ENCODE measurements at places on chromosomes 13 and 19.

- no peak for DNase-seq
Measured at GRCh38 chr13:110713642-110713952, at the start of gene ING1. ING1 (plus strand) TSS chr13:110713700; CDS start chr13:110714150, 450 bp downstream.

DNA sequence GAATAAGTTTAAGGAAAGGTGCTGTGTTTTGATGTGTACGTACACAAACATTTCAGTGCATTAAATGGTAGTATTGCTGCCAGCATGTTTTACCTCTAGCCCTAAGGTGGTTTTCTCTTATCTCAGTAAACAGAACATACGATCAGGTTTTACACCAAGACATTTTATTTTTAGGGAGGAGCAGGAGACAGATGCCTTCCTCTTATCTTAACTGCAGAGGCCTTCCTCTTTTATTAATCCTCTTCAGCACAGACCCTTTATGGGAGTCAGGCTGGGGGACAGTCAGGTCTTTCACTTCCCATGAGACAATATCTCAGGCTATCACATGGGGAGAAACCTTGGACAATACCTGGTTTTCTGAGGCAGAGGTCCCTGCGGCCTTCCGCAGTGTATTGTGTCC is 14.9 kb upstream of the ZNF611 start:
- DNase-seq = no peak

- DNase-seq = no peak
Measured at GRCh38 chr13:113632706-113633484, 25.1 kb downstream of the ATP4B start.

GRCh38 chr13:114288157-114288591 is 6.8 kb downstream of the UPF3A start:
- DNase-seq = no peak

- no peak for DNase-seq
Measured at GRCh38 chr13:101415358-101416174, 742 bp downstream of the NALCN start.

- no peak for DNase-seq
Measured at GRCh38 chr19:8462571-8462970, 17.8 kb downstream of the HNRNPM start.

GRCh38 chr19:10328558-10329429 is 4.5 kb downstream of the RAVER1 start:
- DNase-seq = no peak

Measured in activated naive CD8-positive, alpha-beta T cell treated with anti-CD3 and anti-CD28 coated beads, Interleukin-2, amount 50 U/mL, for 16 hours (primary cell).